Stimulated activated CD4-positive, alpha-beta T cell treated with anti-CD3 and anti-CD28 coated beads, Interleukin-15, amount 100 ng/mL, for 24 hours (primary cell): ENCODE measurements at places on chromosomes 6 and 20.

DNA sequence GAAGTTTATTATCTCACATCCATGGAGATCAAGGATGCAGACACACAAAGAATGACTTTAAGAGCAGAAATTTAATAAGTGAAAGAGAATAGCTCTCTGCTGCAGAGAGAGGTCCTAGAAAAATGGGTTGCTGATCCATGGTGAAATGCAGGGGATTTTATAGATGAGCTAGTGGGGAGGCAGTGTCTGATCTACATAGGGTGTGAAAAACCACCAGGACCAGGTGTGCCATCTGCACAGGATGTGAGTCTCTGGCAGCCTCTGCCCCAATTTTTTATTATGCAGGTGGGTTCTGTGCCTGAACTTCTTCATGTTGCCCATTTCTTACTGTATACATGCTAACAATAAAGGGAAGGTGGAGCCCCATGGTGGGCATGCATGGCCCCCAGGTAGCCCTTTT is 19.9 kb upstream of the NANP start:
- DNase-seq: no peak

GRCh38 chr6:46220352-46221221 is 49.8 kb upstream of the ENPP5 start:
- peak; percentile 51 for DNase-seq

GRCh38 chr6:31918069-31918720 is 9.3 kb upstream of the C2 start:
- no peak for DNase-seq

DNA sequence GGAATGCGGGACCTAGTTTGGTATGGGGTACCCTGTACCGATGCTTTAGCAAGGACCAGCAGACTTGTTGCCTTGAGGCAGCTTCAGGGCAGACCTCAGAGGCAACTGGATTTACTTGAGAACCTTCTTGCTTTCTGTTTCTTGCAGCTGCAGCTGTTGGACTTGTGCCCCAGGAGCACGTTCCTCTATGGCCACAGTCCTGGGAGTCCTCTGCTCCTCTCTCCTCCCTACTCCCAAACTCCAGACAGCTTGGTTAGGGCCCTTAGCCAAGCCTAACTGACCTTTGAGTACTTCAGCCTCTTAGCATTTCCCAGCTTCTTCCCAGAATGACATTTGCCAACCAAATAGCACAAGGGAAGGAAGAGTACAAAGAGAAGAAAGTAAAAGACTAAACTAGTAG is 34.7 kb downstream of the GHRH start:
- no peak for DNase-seq

- peak; percentile 82 for DNase-seq
These were observed 2.7 kb upstream of the MICA start for GRCh38 chr6:31400467-31401289.

DNA sequence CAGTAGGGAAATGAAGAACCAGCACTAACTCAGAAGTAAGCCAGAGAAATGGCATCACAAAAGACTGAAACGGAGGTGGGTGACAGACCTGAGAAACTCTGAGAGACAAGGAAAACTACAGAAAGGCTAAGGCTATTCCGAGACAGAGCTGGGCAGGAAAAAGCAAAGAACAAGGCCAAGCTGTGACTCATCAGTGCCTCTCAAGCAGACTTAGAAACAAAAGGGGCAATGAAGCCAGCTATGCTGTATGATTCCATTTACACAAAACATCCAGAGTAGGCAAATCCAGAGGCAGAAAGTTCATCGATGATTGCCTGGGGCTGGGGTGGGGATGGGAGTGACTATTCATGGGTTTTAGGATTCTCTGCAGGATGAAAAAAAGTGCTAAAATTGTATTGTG is 50.0 kb downstream of the SLC23A2 start:
- no peak for DNase-seq

GRCh38 chr6:11093376-11093625 is 333 bp upstream of the SMIM13 start:
- DNase-seq: no peak

- no peak for DNase-seq
These were observed 97.1 kb upstream of the CEP85L start for GRCh38 chr6:118748311-118749062.

DNA sequence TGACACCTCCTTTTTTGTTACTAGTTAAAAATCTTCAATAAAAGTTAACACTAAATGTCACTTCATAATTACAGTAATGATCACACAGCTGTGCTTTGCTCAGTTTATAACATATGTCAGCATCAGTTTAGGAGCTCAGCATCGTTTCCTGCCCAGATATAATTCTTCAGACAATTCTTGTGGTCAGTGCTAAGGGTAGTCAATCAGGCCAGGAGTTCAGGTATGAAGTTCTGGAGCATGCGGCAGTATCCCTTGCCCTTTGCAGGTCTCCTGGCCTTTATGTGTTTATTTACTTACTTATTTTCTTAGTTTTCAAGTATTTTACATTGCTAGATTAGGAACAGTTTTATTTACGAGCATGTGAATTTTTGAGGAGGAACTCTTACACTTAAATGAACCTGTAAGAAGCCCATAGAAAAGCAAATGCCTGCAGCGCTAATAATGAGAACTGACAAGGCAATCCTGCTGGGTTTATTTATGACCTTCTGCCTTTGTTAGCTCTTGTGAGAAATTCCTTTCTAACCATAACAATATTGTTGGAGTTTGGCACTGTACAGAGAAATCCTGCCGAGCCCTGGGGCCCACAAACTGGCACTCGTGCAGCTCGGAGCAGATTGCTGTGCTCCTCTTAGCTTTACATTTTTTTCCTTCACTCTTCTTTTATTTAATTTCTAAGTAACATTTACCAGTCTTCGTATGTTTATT is 252.8 kb downstream of the TMEM242 start:
- DNase-seq: no peak

GRCh38 chr20:32201296-32201976 is 6.1 kb downstream of the PLAGL2 start:
- no peak for DNase-seq

- peak; percentile 64 for DNase-seq
These were observed 58.4 kb downstream of the GJA10 start for GRCh38 chr6:89952686-89953085.

DNA sequence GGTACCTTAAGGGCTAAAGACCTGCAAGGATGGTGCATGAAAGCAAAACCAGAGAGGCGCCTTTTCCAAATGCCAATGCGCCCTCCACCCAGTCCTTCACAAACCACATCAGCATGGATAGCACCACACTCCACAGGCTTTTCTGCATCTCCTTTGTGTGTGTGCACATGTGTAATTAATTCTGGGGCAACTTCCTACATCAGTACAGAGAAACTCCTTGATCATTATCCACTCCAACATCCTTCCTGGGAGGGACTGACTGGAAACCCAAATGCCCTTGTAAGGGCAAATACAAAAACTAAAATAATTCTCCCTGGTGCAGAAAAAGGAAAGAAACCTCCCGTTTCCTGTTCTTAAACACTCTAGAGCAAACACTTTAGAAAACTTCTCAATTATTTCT is 10.8 kb downstream of the SLC52A3 start:
- DNase-seq: no peak

DNA sequence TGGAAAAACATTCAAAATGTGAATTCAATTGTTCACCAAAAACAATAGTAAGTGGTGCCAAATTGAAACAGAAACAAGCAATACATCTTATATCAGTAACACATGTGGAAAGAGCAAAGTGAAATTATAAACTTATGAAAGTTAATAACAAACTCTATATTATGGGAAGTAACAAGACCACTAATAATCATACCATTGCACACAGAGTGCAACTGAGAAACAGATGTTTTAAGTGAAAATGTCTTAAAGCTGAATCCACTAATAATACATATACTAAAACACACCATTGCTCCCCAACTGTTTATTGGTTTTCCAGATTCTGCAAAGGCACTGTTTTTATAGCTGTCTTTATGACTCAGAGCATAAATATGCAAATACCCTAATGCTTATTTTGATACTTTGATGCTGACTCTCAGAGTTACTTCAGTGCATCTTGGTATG is 292.3 kb downstream of the RFPL4B start:
- DNase-seq: no peak

DNA sequence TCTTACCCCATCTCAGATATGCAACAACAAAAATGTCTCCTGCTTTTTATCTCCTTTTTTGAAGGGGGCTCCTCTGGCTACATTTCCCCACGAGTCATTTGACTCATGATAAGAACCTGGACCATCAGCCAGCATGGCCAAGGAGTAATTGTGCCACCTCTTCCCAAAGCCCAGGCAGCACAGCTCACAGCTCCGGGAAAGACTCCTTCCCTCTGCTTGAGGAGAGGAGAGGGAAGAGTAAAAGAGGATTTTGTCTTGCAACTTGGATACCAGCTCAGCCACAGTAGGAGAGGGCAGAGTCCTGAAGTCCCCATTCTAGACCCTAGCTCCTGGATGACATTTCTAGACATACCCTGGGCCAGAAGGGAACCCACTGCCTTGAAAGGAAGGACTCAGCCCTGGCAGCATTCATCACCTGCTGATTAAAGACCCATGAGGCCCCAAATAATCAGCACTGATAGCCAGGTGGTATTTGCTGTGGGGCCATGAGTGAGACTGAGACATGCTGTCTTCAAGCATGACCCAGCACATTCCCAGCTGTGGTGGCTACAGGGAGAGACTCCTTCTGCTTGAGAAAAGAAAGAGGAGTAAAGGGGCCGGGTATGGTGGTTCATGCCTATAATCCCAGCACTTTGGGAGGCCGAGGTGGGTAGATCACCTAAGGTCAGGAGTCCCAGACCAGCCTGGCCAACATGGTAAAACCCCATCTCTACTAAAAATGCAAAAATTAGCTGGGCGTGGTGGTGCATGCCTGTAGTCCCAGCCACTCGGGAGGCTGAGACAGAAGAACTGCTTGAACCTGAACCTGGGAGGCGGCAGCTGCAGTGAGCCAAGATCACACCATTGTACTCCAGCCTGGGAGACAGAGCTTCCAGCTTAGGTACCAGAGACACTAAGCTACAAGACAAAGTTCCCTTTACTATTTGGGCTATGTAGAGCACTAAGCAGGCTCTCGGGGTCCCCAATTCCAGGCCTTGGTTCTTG is 28.1 kb downstream of the NCOA6 start:
- no peak for DNase-seq

DNA sequence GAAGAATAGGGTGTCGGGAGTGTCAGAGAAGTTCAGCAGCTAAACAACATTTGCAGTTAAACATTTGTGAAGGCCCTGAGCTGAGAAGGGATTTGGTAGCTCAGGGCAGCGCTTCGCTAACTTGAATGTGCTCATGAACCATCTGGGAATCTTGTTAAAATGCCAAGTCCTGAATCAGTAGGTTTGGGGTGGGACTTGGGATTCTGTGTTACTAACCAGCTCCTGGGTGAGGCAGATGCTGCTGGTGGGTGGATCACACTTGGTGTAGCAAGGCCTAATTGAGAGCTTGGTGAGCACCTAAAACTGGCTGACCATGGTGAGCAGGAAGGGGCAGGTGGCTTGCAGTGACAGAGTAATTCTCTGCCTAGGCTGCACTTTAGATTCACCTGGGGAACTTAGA is 5.9 kb downstream of the PTPRA start:
- no peak for DNase-seq

DNA sequence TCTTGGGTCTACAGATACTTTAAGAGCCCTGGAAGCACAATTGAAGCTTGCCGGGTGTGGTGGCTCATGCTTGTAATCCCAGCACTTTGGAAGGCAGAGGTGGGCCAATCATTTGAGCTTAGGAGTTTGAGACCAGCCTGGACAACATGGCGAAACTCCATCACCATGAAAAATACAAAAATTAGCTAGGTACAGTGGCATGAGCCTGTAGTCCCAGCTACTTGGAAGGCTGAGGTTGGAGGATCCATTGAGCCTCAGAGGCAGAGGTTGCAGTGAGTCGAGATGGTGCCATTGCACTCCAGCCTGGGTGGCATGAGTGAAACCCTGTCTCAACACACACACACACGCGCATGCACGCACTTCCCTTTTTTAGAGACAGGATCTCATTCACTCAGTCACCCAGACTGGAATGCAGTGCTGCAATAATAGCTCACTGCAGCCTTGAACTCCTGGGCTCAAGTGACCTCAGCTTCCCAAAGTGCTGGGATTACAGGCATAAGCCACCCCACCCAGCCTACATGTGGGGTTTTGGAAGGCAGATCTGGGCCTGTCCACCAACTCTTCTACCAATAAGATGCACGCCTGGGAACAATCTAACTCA is 182.5 kb upstream of the JARID2 start:
- no peak for DNase-seq

GRCh38 chr6:159203304-159204005 is 34.3 kb downstream of the FNDC1 start:
- no peak for DNase-seq

- DNase-seq: no peak
These were observed 79.0 kb upstream of the ZNF217 start for GRCh38 chr20:53672484-53673129.

- no peak for DNase-seq
These were observed 30.4 kb downstream of the AFDN start for GRCh38 chr6:167856999-167857660.

GRCh38 chr20:23298155-23298554 is 52.4 kb upstream of the NXT1 start:
- no peak for DNase-seq

- no peak for DNase-seq
These were observed 88.7 kb downstream of the THBS2 start for GRCh38 chr6:169164986-169165385.

GRCh38 chr6:155038527-155038926 is 43.4 kb downstream of the TIAM2 start:
- DNase-seq: no peak

- peak; percentile 14 for DNase-seq
These were observed 33.4 kb downstream of the MTRES1 start for GRCh38 chr6:107061125-107062020.

DNA sequence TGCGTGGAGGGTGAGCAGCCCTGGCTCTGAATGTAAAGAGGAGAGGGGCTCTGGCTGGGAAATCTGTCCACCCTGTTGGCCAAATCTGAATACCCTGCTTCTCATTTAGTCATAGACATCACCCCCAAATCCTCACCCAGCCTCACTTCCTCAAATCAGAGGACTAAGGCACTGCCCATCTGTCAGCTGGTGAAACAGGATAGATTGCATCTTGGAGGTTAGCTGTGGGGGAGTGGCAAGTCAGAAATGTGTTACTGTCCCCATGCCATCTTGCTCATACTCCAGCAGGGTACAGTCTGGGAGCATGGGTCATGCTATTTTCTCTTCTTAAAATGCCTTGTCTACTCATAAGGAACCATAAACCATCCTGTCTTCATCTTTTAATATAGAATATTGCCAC is 9.5 kb upstream of the DTNBP1 start:
- no peak for DNase-seq

GRCh38 chr6:16637635-16638034 is 123.6 kb downstream of the ATXN1 start:
- DNase-seq: no peak

- no peak for DNase-seq
These were observed 36.7 kb downstream of the INSM1 start for GRCh38 chr20:20404633-20405032.
